ENCODE measurements at places on chromosomes 6 and 20.

DNA sequence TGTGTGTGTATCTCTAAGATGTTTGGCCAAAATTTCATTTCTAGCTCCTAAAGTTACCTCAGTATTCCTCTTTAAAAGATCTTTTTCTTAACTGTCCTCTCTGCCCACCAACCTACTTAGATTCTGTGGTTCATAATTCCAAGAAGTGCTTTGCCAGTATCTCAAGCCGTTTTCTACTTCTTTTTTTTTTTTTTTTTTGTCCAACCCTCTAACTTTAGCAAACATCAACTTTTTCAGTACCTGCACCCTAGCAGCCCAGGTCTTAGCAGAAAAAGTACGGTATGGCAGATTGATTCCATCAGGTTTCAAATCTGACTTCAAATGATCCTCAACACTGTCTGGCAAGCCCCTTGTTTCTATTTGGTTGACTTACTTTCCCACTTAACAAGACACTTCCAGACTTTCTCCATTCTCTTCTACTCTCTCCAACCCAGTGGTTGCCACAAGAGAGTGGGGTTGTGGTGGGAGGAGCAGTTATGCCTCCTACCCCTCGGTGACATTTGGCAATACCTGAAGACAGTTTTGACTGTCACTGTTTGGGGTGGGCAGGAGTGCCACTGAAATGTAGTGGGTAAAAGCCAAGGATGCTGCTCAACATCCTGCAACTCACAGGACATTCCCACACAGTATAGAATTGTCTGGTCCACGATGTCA lies 10.8 kb upstream of the MAN1A1 start:
- no peak for DNase-seq

DNA sequence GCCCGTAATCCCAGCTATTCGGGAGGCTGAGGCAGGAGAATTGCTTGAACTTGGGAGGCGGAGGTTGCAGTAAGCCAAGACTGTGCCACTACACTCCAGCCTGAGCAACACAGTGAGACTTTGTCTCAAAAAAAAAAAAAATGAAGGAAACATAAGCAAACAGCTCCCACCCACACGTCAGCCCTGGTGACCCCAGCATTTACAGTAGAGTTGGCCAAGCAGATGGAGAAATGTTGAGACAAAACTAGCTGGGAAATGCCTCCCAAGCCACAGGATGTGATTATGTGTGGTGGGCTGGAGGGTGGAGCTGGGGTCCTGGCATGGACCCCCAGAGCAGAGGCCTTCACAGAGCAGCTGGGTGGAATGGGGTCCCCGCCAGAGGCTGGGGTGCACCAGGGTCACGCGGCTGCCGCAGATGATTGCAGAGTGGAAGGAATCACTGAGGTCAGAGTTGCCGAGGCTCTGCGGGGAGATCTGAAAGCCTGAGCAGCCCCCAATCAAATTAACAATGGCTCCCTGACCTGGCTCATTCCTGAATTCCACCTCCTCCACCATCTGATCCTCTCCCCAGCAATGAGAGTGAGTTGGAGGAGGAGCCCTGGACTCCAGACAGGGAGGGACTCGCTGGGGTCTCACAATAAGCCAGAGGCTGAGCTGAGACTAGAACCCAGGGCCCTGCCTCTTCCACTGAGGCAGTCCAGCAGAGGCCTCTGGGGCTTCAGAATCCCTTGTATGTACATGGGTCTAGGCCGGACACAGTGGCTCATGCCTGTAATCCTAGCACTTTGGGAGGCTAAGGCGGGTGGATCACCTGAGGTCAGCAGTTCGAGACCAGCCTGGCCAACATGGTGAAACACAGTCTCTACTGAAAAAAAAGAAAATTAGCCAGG lies 34.7 kb upstream of the TGM2 start:
- no peak for DNase-seq

DNA sequence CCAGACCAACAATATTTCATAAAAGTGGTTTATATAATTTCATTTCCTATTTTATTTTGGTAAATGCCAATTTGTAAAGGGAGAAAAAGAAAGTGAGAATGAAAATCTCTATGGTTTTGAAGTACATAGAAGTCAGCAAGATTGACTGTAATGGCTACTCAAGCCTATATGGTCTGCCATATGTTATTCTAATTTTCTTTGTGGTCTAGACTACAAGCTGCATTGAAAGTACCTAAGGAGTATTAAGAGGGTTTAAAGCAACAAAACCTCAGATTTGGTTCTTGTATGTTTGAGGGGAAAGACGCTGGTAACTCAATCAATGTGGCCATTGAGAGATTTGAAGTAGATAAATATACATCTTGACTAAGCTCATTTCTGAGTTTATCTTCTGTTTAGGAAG lies 193.5 kb upstream of the EYA4 start:
- DNase-seq, result no peak

DNA sequence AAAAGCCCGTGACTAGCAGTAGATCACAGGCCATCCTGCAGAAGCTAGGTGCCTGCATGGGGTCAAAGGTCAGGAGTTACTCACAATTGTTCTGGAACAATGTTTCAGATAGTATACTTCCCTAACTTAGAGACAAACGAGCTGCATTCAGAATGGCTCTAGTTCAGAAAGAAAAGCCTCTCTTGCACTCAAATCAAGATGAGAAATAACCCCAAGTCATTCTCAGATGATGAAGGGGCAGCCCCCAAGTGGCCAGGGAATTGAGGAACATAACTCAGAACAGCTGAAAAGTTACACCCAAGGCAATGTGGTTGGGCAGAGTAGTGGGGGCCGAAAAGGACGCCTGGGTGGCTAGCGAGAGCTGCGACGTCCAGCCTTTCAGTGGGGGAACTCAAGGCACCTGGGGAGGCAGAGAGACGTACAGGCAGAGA lies 27.8 kb downstream of the FYN start:
- DNase-seq, result no peak

Data from effector CD8-positive, alpha-beta T cell (primary cell).